ENCODE measurements at places on chromosomes 13 and 19. TPM values are rescaled to one million over a fixed set of nuclear protein-coding genes. Genes with fewer than 3 reads are reported as not detected.

Gene IGFLR1
- total RNA-seq = 3.5 TPM

GRCh38 chr19:48450441-48450840 lies 4.7 kb downstream of the GRWD1 start:
- no peak for DNase-seq

Gene ZNF536
- 41.1 TPM for total RNA-seq

- no peak for DNase-seq
Observed at GRCh38 chr19:17981611-17982010, 14.7 kb downstream of the KCNN1 start.

- no peak for DNase-seq
Observed at GRCh38 chr19:7759156-7759555, 3.9 kb upstream of the CLEC4M start.

- no peak for DNase-seq
Observed at GRCh38 chr13:29707876-29708543, 112.5 kb upstream of the SLC7A1 start.

Gene ZSCAN18
- 115 TPM for total RNA-seq

- DNase-seq = no peak
Observed at GRCh38 chr19:1525343-1525742, 1.5 kb downstream of the PLK5 start.

DNA sequence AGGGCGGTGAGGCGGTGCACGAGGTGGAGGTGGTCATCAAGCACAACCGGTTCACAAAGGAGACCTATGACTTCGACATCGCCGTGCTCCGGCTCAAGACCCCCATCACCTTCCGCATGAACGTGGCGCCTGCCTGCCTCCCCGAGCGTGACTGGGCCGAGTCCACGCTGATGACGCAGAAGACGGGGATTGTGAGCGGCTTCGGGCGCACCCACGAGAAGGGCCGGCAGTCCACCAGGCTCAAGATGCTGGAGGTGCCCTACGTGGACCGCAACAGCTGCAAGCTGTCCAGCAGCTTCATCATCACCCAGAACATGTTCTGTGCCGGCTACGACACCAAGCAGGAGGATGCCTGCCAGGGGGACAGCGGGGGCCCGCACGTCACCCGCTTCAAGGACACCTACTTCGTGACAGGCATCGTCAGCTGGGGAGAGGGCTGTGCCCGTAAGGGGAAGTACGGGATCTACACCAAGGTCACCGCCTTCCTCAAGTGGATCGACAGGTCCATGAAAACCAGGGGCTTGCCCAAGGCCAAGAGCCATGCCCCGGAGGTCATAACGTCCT lies 9.4 kb upstream of the PROZ start:
- no peak for DNase-seq

DNA sequence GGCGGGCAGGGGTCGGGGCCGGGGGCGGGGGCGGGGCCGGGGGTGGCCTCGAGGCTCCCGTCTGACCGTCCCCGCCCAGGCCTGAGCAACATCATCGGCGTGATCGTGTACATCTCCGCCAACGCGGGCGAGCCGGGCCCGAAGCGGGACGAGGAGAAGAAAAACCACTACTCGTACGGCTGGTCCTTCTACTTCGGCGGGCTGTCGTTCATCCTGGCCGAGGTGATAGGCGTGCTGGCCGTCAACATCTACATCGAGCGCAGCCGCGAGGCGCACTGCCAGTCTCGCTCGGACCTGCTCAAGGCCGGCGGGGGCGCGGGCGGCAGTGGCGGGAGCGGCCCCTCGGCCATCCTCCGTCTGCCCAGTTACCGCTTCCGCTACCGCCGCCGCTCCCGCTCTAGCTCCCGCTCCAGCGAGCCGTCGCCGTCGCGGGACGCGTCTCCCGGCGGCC lies 9.4 kb upstream of the CACNG6 start:
- DNase-seq = no peak

Gene ZNF823
- 16.0 TPM for total RNA-seq

DNA sequence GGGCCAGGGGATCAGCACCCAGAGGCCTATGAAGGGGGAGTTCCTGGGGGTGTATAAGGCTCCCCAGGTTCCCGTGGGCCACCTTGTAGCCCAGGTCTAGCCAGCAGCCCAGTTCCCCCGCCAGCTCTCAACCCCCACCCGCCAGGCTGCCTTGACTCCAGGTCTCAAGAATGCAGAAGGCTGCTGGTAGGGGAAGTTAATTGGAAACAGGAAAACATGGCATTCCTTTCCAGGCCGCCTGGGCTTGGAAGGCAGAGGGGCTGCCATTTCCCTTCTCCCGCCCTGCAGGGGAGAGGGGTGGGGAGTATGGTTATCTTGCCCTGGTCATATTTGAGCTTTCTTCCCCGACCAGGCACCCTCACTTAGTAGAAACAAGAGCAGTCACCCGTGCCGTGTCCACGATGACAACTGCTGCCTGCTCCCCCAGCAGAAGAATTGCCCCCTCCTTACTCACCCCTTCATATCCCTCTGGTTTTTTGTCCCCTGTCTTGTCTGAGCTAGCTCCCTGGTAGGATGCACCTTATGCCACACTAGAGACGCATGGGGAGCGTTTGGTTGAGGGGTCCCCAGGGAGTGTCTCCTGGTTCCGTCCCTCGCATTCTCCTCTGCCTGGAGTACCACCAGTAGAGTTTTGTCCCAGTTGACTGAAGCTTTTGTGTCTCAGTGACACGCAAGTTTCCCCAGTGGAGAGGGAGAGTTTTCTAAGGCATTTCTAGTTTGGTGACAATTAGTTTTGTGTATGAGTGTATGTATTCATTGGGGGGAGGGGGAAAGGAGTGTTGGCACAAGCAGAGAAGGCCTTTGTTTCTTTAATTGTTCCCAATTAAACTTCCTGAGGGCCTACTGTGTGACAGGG lies 4.5 kb downstream of the BICRA start:
- DNase-seq = no peak

DNA sequence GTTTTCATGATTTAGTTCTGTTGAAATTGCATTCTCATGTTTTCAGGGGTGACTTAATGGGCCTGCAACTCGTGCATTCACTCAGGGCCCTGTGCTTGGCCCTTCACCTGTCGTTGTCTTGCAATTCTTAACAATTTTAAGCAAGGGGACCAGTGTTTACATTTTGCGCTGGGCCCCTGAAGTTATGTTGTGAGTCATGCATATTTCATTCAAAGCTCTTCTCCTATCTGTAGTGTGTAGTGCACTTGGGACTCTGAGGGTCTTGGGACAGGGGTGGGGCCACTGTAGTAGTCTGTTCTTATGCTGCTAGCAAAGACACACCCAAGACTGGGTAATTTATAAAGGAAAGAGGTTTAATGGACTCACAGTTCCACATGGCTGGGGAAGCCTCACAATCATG lies 211.2 kb upstream of the RXFP2 start:
- no peak for DNase-seq

DNA sequence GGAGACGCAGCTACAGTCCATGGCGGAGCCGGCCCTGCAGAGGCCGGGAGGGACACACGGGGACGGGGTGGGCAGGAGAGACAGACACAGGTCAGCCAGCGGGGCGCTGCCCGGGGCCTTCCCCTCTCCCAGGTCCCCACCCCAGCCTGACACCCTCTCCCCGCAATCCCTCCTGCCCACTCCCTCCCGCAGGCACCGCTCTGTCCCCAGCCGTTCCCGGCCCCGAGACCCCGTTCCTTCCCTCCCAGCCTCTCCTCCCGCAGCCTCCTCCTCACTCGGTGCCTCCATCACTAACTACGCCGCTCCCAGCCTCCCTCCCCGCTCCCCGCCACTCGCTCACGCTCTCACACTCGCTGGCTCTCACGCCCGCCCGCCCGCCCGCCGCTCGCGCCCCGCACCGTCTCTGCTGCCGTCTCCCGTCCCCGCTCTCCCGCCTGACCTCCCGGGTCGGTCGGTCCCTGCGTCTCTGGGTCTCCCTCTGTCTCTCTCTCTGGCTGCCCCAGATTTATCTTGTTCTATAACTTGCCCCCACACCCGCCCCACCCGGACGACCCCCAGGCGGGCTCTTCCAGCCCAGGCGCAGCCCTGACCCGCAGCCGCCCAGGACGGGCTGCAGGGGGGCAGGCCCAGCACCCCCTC lies 15.2 kb downstream of the ERFL start:
- DNase-seq = no peak

- DNase-seq = no peak
Observed at GRCh38 chr19:4868286-4868834, 893 bp upstream of the PLIN3 start.

All from spinal cord (tissue), 10 donors.